SK-MEL-5 (cell line): ENCODE measurements at places on chromosomes 11 and 22. TPM values are rescaled to one million over a fixed set of nuclear protein-coding genes. Genes with fewer than 3 reads are reported as not detected.
A peak's percentile ranks its signal among the peaks of the same experiment; 100 is the strongest.

Gene OR51B4
- 9.0 and 10.7 TPM in 2 replicates for total RNA-seq

Gene SPTBN2
- total RNA-seq, result 19.5 and 23.3 TPM in 2 replicates

DNA sequence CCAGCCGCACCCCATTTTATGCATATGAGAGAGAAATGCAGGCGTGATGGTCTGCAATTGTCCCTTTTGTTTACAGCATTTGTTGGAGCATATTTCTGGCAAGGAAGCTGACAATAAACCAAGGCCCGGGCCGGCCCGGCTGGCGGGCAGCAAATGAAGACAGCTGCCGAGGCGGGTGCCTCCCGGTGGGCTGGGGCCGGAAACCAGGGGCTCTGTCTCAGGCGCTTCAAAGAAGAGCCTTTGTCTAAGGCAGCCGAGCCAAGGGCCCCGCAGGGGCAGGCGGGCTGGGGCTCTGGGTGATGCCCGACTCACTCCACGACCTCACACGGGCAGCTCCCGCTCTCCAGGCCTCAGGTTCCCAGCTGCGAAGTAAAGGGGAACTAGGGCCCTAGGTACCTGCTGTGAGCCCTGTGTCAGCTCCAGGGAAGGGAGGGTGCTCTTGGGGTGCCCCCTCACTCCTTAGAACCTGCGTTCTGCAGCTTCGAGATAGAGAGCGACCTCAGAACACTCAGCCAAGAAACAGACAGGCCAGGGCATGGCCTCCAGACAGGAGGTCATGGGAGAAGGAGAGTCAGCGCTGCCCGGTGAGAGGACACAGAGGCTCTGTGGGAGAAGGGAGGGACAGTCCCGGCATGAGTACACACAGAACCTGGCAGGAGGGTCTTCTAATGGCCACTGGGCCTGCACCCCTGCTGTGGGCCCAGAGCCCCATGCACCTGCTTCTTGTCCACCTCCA is 2.4 kb downstream of the LINC01488 start:
- DNase-seq, result no peak

GRCh38 chr11:86726118-86726753 is 53.8 kb upstream of the ME3 start:
- no peak for DNase-seq

- no peak for DNase-seq
Observed at GRCh38 chr11:43493431-43493830, 134.7 kb downstream of the TTC17 start.

DNA sequence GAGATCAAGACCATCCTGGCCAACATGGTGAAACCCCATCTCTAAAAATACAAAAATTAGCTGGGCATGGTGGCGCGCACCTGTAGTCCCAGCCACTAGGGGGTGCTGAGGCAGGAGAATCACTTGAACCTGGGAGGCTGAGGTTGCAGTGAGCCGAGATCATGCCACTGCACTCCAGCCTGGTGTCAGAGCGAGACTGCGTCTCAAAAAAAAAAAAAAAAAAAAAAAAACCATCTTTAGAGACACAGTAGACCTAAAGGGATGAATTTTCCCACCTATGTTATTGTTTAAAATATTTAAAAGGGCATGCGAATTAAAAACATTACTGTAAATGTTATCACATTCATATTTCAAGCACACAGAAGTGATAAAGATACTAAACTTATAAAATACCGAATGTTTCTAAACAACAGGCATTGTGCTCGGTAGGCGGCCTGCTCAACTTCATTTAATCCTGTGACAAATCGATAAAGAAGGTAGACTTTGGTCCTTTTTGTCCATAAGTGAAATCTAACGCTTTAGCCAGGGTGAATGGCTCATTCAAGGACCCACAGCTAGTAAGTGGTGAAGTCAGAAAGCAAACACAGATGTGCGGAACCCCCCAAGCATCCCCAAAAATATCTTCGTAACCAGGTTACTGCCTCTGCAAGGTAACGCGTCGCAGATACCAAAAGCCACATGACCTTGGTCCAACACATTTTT is 16.1 kb downstream of the NCAPD3 start:
- DNase-seq, result peak; percentile 43

- no peak for DNase-seq
Observed at GRCh38 chr11:409600-410483, 5.0 kb downstream of the SIGIRR start.

DNA sequence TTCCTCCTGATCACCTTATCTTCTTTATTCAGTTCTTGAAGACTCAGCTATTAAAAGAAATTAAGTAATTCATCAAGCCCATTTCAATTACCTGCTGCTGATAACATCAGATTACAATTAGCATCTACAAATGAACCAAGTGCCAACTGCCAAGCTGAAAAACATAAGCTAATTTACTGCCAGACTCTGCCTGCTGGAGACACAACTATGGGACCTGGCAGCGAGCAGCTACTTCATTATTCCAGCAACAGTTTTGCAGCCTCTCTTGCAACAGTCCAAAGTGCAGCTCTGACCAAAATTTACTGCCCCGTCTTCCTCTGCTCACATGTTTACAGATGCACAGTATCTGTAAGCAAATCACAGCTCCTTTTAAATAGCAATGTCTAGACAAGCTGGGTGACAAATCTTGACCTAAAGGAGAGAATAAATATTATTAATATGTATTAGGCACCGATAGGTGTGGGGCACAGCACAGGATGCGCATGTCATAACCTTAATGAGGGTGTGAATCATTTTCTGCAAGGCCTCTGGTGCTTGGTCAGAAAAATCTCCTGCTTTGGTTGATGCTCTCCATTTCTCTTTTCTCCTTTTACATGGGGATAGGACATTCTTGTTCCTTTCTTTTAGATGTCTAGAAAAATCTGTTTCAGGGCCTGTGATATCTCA is 232.2 kb upstream of the PITPNB start:
- no peak for DNase-seq

GRCh38 chr11:17600316-17601255 is 53.5 kb downstream of the OTOG start:
- no peak for DNase-seq

GRCh38 chr11:14894657-14895598 is 2.9 kb upstream of the CYP2R1 start:
- no peak for DNase-seq

DNA sequence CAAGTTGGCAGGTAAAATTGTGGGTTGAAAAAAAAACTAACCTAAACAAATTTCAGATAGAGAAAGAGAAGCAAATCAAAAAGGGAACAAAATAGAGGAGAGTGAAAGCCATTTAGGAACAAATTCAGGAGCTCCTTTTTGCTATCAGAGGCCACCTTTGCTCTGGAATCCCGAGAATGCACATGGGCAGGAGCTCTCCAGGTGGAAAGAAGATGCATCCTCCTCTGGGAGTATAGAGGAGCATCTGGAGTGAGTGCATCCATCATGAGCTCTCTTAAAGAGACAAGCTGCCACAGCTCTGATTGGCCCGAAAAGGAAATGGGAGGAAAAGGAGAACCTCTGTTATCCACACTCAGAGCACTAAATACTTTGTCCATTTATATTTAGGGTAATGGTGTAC is 26.3 kb downstream of the MRGPRX1 start:
- no peak for DNase-seq

GRCh38 chr11:33476945-33477606 is 219.9 kb downstream of the HIPK3 start:
- DNase-seq, result no peak
